ENCODE measurements at places on chromosomes 2 and 18. TPM values are rescaled to one million over a fixed set of nuclear protein-coding genes. Genes with fewer than 3 reads are reported as not detected.

The NRP2 gene
- 104 TPM for total RNA-seq

The FOXD4L1 gene
- 0.35 TPM for total RNA-seq

The GCKR gene
- 0.11 TPM for total RNA-seq

The HOXD11 gene
- 6.5 TPM for total RNA-seq

The STARD6 gene
- not detected for total RNA-seq

The AKAIN1 gene
- total RNA-seq = not detected

The VWA3B gene
- not detected for total RNA-seq
